ENCODE measurements at places on chromosomes 11 and 22.
A peak's percentile ranks its signal among the peaks of the same experiment; 100 is the strongest.

- no peak for DNase-seq
These were observed 47.6 kb downstream of the EXPH5 start for GRCh38 chr11:108545909-108546501.

GRCh38 chr11:87456499-87456898 is 418.8 kb downstream of the TMEM135 start:
- no peak for DNase-seq

GRCh38 chr22:19494001-19494560 is 14.4 kb downstream of the CDC45 start:
- DNase-seq, result no peak

DNA sequence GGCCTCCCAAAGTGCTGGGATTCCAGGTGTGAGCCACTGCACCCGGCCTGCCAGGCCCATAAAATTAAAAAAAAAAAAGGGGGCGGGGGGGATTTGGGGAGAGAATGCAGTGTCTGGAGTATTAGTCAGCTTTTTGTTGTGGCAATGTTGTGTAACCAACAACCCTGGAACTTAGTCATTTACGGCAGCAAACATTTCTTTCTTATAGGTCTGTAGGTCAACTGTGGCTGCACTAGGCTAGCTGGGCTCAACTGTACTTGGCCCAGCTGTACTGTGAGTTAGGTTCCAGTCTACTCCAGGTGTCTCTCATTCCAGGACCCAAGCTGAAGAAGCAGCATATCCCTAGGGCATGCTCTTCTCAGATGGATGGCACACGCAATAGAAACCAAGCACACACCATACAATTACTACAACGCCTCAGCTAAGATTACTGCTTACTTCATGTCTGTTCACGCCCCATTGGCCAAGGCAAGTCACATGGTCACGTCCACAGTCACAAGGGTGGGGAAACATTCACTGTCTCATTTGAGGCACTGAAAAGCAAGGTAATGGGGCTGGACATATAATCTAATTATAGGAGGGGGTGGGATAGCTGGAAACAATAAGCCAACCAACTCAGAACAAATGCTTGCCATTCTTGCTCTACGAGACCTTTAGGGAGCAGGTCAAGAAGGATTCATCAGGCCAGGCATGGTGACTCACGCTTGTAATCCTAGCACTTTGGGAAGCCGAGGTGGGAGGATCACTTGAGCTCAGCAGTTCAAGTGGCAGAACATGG is 10.4 kb upstream of the SPINDOC start:
- DNase-seq, result peak; percentile 81

DNA sequence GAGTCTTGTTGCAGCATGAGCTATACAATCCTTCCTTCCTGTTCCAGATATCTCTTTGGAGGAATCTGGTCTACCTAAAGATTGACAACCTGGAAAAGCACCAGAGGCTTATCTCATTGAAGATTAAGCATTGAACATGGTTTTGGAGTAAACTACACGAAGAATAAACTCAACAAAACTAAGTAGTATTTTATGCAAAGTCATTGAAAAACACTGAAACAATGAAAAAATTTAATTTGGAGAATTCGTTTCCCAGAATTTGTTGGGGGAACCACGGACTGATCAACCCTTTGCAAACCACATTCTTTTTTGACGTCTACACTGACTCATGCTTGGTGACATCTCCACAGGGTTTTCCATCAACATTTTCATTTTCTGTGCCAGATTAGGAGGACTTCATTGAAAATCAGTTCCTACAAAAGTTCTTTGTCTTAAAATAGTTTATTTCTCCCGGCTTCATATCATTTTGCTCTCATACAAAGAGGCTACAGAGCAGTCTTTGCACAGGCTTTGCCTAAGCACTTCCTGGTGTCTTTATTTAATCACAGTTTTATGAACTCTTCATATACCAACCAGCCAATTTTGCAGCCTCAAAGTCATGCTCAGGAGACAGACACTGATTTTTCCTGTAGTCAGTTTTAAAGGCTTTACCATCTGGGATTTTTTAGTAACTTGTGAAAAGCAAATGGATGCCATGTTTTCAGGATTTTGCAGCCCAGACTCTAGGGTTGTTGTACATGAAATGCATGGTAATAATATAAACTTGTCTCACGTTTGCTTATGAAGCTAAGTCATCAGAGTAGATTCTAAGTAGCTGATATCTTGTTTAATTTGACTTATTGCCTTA is 186.3 kb downstream of the C11orf91 start:
- DNase-seq, result no peak

DNA sequence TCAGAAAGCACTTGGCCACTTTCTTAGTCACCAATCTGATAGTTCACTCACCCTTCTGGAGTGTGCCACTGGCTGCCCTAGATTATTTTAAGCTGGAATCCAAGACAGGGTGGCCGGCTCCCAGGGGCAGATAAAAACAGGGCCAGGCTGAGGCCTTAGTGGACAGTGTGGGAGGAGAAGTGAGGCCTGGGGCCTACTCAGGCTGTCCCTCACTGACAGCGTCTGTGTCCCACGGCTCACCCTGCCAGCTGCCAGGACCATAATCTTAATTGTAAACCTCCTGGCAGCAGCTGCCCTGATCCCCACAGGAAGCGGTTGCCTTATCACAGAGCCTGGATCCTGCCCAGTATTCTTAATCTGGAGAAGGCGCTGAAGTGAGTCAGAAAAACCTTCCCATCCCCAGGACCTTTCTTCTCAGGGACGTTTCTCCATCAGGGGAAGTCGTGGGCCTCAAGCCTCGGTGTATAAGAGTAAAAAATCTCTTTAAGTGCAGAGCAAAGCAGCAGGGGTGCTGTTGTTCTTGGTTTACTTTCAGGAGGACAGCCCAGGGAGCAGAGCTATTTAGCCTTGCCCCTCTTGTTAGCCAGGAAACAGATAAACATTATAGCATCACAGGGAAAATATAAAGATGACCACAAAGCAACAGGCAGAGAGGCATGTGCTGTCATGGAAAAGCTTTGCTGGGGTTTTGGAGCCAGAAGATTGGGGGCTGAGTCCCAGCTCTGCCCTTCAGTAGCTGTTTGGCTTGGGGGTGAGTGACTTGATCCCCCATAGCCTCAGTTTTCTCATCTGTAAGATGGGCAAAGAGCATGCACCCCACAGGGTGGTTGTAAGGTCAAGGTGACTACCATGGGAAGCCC is 39.6 kb downstream of the TSPAN18 start:
- peak; percentile 83 for DNase-seq

DNA sequence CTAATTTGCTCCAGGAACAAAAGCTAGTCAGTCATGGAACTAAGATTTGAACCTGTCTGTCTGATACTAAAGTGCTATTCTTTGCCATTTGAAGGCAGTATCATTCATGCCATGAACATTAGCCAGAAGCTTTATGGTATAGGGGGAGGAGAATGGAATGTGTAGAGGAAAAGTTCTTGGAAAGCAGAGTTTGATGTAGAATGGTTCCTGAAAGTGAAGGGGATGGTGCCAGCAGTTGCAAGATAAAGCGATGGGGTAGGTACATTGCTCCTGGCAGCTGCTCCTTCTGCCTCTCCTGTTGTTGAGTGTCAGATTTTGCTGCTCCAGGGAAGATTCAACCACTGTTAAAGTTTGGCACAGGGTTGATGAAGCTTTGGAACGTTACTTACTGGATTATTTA is 53.4 kb downstream of the ARHGAP42 start:
- DNase-seq, result peak; percentile 69

DNA sequence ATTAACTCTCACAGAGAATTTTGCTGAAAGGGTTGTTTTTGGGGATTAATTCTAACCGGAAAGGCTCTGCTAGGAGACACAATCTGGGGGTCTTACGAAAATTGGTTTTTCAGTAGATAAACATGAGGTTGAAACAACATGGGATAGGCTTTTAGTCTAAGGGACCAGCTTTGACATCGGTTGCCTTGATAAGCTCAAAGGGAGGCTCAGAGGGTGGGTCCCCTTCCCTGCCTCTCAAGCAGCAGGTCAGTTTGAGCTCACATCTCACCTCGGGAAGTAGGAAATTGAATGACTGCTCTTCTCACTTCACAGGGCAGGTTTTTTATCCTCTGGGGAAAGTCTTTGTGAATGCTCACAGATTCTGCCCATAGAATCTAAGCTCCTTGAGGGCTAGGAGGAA is 70.2 kb upstream of the KIRREL3 start:
- DNase-seq, result no peak

- DNase-seq, result no peak
These were observed 44.9 kb upstream of the TCF20 start for GRCh38 chr22:42315392-42315756.

DNA sequence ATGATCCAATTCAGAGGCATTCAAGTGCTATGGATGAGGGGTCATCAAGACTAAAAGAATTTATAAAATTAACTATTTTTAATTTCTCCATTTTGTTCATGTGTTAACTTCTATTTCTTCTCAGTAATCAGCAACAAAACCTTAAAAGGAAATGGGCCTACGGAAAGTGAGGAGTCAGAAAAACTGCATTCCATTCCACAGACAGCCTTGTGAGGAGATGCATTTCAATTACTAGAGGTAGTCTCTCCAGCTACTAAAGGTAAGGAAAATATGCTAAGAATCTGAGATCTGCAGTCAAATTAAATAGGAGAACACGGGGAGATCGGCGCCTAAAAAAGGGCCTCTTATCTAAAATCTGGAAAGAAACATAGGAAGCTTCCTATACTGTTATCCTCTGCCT is 661.7 kb downstream of the DLG2 start:
- DNase-seq, result no peak

- DNase-seq, result no peak
These were observed 92.7 kb downstream of the RPL27A start for GRCh38 chr11:8775332-8775731.

DNA sequence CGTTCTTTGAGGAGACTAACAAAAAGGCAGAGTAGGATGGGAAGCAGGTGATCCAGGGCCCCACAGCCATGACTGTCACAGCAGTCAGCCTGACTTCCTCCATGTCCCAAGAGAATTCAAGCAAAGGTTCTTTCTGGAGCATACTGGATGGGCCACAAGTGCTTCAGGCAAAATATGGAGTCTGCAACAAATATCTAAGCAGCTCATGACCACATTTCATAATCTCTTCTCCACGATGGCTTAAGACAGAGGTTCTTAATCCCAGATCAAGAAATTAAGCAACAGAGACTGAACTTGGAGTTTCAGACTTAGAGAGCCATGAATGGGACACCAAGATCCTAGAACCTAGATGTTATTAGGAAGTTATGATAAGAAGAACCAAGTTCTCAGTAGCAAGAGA is 31.6 kb downstream of the GUCY1A2 start:
- no peak for DNase-seq

DNA sequence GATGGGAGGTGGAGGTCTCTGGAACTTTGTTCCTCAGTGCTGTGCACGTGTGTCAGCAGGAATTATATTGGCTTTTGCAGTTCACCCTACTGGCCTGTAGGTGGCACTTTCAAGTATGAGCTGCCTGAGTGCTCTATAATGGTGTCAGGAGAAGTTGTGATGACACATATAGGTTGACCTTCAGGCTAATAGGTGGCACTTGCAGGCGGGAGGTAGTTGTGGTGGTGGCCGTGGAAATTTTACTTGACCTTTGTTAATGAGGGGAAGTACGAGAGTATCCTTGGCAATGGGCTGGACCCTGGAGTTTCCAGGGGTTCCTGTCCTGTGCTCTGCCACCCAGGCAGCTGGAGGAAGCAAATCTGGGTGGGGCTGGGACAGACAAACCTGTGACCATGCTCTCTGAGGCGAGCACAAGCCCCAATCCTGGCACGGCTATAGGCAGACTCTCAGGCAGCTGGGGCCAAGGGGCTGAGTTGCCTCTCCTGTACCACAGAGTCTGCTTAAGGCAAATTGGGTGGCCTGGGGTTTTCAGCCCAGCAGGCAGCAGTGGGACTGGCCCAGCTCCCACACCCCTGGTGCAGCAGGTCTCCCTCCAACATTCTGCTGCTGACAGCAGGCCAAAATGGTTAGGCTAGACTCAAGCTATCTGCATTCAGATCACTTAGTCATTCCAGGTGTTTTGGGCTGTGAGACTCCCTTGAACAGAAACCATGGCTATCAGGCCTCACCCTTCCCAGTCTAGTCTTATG is 147.5 kb upstream of the CTSC start:
- DNase-seq, result peak; percentile 57

DNA sequence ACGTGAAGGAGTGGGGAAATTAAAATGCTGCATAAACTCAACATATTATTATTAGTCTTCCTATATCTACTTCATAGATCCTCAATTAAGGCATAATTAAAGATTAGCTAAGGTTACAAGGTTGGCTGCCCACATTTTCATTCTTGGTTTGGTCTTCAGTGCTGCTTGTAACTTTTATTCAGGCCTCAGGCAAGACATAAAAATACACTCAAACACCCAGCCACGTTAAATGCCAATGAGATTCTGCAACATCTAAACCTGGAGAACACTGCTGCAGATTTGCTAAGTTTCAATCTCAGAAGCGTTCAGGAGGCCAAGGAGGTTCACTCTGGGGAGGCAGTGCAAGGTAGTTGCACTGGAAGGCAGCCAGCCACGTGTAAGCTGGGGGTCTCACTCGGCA is 358.7 kb upstream of the NARS2 start:
- no peak for DNase-seq

GRCh38 chr11:61797263-61797944 is 4.7 kb downstream of the FEN1 start:
- peak; percentile 86 for DNase-seq

GRCh38 chr11:28481616-28482480 is 373.7 kb downstream of the METTL15 start:
- DNase-seq, result no peak

DNA sequence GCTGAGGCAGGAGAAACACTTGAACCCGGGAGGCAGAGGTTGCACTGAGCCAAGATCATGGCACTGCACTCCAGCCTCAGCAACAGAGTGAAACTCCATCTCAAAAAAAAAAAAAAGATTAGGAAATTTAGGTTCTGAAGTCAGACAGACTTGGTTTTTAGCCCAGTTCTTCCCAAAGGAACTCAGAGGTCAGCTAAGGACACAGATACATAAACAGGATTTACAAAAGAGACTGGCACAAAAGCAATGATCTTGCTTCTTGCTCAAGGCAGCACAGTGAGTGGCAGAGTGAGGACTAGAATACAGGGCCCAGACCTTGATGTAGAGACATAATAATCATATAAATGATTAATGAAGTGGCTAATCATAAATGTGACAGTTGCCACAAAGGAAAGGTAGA is 25.4 kb upstream of the RRAS2 start:
- peak; percentile 20 for DNase-seq

DNA sequence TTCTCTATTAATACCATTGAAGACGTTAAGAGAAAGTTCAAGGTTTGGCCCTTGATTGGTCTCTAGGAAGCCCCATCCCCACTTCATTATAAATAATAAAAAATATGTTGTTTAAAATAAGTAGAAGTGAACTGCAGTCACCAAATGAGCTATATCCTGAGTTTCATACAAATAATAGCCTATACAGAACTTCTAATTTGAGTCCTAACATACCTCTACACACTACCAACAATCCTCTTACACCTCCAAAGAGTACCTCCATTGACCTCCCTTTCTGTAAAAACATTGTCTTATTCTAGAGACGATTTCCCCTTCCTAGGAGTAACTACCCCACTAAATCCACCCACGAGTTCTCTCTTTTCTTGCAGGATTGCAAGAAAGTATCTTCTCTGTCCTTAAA is 7.2 kb upstream of the HBD start:
- no peak for DNase-seq
